ENCODE measurements at places on chromosomes 7 and 10.

- peak; percentile 96 for DNase-seq
These were observed 147.3 kb downstream of the CELF2 start for GRCh38 chr10:11164803-11165590.

DNA sequence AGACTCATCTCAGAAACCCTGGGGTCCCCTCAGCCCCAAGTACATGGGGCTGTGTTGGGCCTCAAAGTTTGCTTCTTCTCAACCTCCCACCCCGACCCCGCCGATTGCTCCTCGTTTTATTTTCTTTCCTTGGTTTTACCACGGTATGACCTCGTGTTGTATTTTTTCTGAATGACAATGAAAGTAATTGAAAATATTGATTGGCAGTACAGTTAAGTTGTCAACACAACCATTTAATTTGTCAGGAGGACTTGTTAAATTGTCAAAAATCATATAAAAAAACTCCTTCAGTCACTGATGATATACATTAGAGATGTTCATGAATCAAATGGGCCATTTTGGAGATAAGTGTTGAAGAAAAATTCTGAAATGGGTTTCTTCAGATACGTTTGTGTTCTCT, 520.7 kb downstream of the LRMDA start:
- no peak for DNase-seq

DNA sequence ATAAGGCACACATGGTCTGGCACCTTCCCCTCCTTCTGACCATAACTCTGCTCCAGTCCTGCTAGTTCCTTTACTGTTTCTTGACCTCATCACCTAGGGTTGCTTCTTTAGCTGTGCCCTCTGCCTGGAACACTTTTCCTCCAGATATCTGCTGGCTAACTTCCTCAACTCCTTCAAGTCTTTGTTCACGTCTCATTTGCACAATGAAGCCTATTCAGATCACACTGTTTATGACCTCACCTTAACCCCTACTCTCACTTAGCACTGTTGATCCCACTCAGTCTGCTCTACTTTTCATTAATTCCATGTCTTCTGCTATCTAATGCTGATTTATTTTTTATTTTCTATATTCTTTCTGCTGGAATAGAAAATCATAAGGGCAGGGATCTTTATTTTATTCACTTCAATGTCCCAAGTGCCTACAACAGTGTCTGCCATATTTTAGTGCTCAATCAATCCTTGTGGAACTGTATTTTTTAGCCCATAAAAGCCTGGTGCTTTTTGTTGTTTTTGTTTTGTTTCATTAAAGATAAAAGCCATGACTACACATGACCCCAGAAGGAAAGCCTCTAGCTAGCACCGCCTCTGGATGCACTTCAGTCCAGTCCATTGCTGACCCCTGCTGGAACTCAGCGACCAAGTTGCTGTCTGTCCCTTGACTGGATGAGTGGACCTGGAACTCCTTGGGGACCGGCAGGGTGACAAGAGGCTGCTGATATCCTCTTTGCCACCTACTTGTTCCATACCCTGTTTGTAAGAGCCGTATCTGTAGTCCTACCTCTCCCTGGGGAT, 12.3 kb downstream of the KLF14 start:
- DNase-seq: peak; percentile 86

GRCh38 chr10:98312349-98312748, 44.4 kb upstream of the LOXL4 start:
- DNase-seq: no peak

GRCh38 chr7:29236649-29237048, 42.1 kb downstream of the CHN2 start:
- DNase-seq: no peak

DNA sequence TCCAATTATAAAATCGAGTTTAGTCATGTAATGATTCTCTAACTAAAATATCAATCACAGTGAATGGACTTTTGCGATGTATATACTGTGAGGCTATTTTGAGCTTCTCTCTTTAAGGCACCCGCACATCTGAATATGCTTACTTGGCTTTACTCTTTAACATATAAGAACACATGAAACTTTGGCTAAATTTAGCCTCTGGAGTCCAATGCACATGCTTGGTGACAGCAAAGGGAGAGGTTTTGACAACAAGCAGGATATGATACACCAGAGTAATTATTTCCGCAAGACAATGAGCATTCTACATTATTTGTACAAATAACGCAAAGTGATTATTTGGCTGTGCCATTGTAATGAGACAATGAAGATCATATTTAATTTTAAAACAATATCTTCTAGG, 72.4 kb downstream of the ARID5B start:
- peak; percentile 87 for DNase-seq

- DNase-seq: peak; percentile 16
These were observed 1.2 kb upstream of the PALS2 start for GRCh38 chr7:24572016-24572392.

- DNase-seq: peak; percentile 80
These were observed 742.3 kb downstream of the TYW1 start for GRCh38 chr7:67738958-67739357.

GRCh38 chr10:32054094-32054493, 2.1 kb downstream of the KIF5B start:
- peak; percentile 81 for DNase-seq

DNA sequence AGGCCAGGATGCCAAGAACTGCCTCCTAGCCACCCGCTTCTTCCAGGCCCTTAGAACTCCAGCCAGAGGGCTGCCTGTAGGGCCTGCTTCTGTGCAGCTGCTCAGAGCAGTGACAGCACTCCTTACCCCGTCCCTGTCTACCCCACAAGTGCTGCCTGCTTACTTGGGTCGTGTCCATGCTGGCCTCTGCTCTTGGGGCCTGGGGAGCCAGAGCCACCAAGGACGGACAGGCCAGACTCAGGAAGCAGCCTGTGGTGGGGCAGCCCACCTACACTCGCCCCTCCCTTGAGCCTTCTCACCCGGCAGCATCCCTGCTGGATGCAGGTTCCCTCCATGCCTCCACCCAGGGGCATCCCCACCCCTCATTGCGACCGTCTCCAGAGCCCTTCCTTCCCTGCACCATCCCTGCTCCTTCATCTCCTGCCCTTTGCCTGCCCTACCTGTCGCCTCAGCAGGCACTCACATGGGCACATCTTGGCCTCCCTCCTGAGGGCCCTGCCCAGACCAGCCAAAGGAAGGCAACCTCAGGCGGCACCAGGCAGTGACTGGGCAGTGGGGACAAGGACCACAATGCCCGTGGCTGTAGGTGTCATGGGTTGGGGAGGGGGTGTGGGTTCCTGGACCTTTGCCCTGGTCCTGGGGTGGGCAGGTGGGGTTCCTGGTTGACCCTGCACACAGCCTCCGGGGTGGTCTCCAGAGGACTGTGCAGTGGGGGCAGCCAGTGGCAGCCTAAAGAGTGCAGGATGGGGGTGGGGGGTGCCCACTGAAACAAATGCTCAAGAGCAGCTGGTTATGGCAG, 78.0 kb upstream of the TNS3 start:
- DNase-seq: no peak

- no peak for DNase-seq
These were observed at the start of gene PFKP for GRCh38 chr10:3067118-3067858. Gene PFKP, plus strand, starts transcription at chr10:3067548. Its CDS starts 48 bp downstream, at chr10:3067596.

- DNase-seq: no peak
These were observed 93.7 kb downstream of the ELAPOR2 start for GRCh38 chr7:86965727-86966120.

DNA sequence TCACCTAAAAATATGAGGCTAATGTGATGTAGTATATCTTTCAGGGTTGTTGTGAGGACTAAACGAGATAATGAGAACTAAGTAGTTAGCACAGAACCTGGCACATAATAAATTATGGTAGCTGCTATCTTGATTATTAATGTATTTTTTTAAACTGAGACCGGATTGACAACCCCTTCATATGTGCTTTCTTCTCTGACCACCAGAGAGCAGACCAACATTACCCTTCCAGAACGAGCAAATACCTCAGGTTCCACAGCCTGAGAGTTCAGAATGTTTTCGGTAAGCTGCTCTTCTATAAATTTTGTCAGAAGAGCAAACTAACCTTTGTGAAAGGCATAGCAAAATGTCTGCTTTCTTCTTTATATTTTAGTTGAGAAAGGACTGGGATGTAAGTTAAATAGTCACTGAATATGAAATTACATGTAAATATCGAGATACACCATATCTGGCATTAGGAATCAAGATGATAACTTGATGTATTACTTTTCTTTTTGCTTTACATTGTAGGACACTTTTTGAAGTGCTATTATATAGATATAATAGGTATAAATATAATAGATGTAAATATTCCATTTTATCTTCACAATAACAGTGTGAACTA, 13.6 kb upstream of the BPGM start:
- peak; percentile 14 for DNase-seq

GRCh38 chr10:29595636-29596225, 39.0 kb downstream of the SVIL start:
- DNase-seq: no peak

GRCh38 chr7:157674027-157674714, 337.4 kb downstream of the DNAJB6 start:
- DNase-seq: no peak

- no peak for DNase-seq
These were observed 48.7 kb downstream of the COL13A1 start for GRCh38 chr10:69850440-69850839.

GRCh38 chr7:44077061-44077460, 5.3 kb downstream of the POLM start:
- DNase-seq: no peak

DNA sequence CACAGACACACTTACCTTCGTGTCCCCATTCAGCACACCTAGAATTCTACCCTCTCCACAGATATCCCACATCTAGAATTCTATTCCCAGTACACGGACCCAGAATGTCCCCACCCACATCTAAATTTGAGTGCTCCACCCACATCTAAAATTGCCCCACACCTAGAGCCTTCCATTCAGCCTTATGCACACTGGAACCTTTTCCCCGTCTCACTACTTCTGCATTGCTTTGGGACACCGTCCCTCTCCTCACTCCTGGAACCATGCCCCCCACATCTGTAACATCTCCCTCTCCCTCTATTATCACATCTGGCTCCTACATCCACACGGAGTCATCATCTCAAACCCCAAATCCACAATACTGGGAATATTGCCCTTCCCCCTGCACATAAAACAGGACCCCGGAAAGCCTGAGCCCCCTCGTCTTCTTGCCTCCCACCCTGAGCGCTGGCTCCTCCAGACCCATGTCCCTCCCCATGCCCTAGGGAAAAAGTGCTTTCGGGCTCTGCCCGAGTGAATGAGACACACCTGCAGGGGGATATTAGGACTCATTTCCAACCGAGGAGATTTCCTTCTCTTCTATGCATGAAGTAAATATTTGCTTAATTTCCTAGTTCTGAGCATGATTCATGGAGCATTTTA, 125.8 kb upstream of the UNC5B start:
- no peak for DNase-seq

GRCh38 chr7:105585850-105586500, 4.7 kb upstream of the EFCAB10 start:
- DNase-seq: no peak

DNA sequence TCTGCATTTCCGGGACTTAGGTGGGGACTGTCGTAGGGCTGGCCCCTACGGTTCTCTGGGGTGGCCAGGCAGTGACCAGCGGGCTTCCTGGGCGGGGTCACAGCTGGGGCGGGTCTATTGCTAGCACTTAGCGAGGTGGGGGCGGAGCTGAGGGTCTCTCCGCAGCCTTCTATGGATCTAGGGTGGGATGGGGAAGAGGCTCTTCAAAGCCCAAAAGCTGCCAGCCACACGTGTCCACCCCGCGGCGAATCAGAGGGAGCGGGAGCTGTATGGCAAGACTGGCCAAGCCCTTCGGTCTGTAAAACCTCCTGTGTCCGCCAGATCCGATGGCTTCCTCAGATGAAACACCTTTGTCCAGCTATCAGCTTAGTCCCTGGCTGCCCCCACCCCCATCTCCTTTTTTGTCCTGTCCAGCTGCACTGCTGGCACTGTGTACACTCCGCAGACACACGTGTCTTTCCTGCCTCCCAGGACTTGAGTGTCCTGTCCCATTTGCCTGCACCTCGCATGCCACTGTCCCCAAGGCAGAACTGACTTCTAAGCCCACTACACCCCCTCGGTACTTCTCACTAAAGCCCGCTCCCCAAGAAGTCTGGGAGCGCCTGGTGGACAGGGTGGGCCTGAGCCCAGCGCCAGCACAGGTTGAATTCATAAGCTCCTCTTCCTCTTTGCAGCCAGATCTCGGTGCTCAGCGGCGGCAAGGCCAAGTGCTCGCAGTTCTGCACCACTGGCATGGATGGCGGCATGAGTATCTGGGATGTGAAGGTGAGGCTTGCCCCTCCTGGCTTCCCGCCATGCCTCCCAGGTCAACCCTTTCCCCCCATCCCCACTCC, 14.8 kb downstream of the PDAP1 start:
- peak; percentile 69 for DNase-seq

- DNase-seq: no peak
These were observed 89.7 kb upstream of the PRKAR2B start for GRCh38 chr7:106954840-106955239.

DNA sequence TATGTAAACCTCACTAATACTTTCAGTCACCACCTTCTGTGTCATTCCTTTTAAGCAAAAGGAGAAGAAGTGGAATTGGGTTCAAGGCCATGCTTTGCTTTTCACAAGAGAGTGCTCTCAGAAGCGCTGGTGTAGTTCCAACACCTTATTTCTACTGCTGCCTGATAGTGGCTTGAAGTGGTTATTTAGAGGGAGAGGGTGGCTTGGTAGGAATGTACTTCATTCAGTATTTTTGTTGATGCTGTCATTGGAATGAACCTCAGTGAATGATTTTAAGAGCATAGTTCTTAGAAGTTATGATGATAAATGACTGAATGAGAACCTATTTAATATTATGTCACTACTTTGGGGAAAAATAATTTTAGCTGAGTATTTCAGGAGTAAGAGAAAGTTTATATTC, 396.7 kb downstream of the EXOC4 start:
- peak; percentile 18 for DNase-seq

- no peak for DNase-seq
These were observed 94.1 kb upstream of the KLF6 start for GRCh38 chr10:3879073-3879472.

GRCh38 chr10:71528371-71529206, 131.9 kb downstream of the CDH23 start:
- DNase-seq: no peak

GRCh38 chr10:50440489-50440888, 183.3 kb downstream of the SGMS1 start:
- DNase-seq: no peak

DNA sequence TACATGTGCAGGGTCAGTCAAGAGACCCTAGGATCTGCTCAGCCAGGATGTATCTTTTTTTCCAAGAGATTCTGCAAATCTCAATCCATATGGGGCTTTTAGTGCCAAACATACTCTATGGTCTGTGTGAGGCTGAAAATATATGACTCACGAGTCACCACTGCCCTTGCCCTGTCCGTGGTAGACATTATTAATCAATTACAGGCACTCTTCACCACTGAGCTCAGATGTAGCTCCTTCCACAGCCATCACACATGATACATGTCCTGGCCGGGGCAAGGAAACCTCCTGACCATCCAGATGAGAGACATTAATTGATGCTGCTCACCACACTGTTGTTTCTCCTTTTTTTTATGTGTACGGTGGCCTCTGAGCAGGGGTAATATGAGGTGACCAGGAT, 90.2 kb upstream of the RET start:
- no peak for DNase-seq

- DNase-seq: no peak
These were observed 111.6 kb downstream of the ADCY1 start for GRCh38 chr7:45685619-45686240.

GRCh38 chr10:36164556-36165504, 522.7 kb upstream of the FZD8 start:
- DNase-seq: no peak

GRCh38 chr7:40213291-40213690, 78.5 kb downstream of the SUGCT start:
- DNase-seq: no peak
